ENCODE measurements at places on chromosomes 2 and 18. TPM values are rescaled to one million over a fixed set of nuclear protein-coding genes. Genes with fewer than 3 reads are reported as not detected.

C2orf92 gene
- total RNA-seq = 0.80 TPM

RNF152 gene
- total RNA-seq = 0.51 TPM

HOXD13 gene
- total RNA-seq = not detected

MAT2A gene
- 420 TPM for total RNA-seq

FSIP2 gene
- 0.13 TPM for total RNA-seq

EVX2 gene
- not detected for total RNA-seq

CPO gene
- total RNA-seq = not detected

LRRC30 gene
- not detected for total RNA-seq

NLRC4 gene
- total RNA-seq = not detected

FIGN gene
- 3.7 TPM for total RNA-seq

DES gene
- total RNA-seq = 863 TPM

ANKRD62 gene
- not detected for total RNA-seq

UGT1A8 gene
- not detected for total RNA-seq

SAG gene
- not detected for total RNA-seq

BMP10 gene
- total RNA-seq = not detected

IL36G gene
- not detected for total RNA-seq

CFAP221 gene
- total RNA-seq = not detected

CAB39 gene
- 40.1 TPM for total RNA-seq

IKZF2 gene
- total RNA-seq = 5.1 TPM

UPP2 gene
- total RNA-seq = not detected

PRSS56 gene
- total RNA-seq = 0.40 TPM

STARD6 gene
- total RNA-seq = not detected

HNMT gene
- 45.6 TPM for total RNA-seq

ACOXL gene
- not detected for total RNA-seq

CFC1 gene
- not detected for total RNA-seq

XDH gene
- 0.51 TPM for total RNA-seq

TGFA gene
- total RNA-seq = not detected

NT5DC4 gene
- not detected for total RNA-seq

ATP6V1C2 gene
- total RNA-seq = not detected

RAMP1 gene
- total RNA-seq = 13.5 TPM

COLEC12 gene
- total RNA-seq = 0.32 TPM

FAP gene
- 102 TPM for total RNA-seq

TEKT4 gene
- not detected for total RNA-seq

INHBB gene
- total RNA-seq = 0.46 TPM

SLC5A7 gene
- total RNA-seq = not detected

VWA3B gene
- not detected for total RNA-seq

SPDYA gene
- 0.63 TPM for total RNA-seq

ANKRD53 gene
- 0.11 TPM for total RNA-seq

WDR54 gene
- total RNA-seq = 55.8 TPM

MARCO gene
- not detected for total RNA-seq

AOX1 gene
- total RNA-seq = 43.0 TPM

BZW1 gene
- total RNA-seq = 407 TPM

SPIRE1 gene
- total RNA-seq = 26.0 TPM

TDRD15 gene
- not detected for total RNA-seq

IL1R1 gene
- 39.0 TPM for total RNA-seq

ASAP2 gene
- 66.1 TPM for total RNA-seq

PDE1A gene
- 3.5 TPM for total RNA-seq

UBR3 gene
- 26.3 TPM for total RNA-seq

HOXD11 gene
- total RNA-seq = not detected

MAL gene
- total RNA-seq = not detected

SNED1 gene
- 53.1 TPM for total RNA-seq

Data from LHCN-M2 (cell line).